Renal pelvis (tissue), 12 donors: ENCODE measurements at places on chromosomes 4 and X. TPM values are rescaled to one million over a fixed set of nuclear protein-coding genes. Genes with fewer than 3 reads are reported as not detected.

MMRN1 gene
- 5.5 TPM for polyA plus RNA-seq

VEGFD gene
- 0.37 TPM for polyA plus RNA-seq

RBPJ gene
- 67.9 TPM for polyA plus RNA-seq

RWDD4 gene
- 36.9 TPM for polyA plus RNA-seq

USP17L24 gene
- polyA plus RNA-seq = not detected

SPRY1 gene
- polyA plus RNA-seq = 93.7 TPM

GABRQ gene
- polyA plus RNA-seq = 0.90 TPM

SHROOM3 gene
- polyA plus RNA-seq = 36.8 TPM

DSPP gene
- 0.13 TPM for polyA plus RNA-seq

F8A2 gene
- not detected for polyA plus RNA-seq

PITX2 gene
- 2.9 TPM for polyA plus RNA-seq

TEX13A gene
- not detected for polyA plus RNA-seq

SSX2B gene
- 0.34 TPM for polyA plus RNA-seq

ETFDH gene
- polyA plus RNA-seq = 34.0 TPM

NEUROG2 gene
- not detected for polyA plus RNA-seq

VAMP7 gene
- polyA plus RNA-seq = 42.2 TPM

APELA gene
- polyA plus RNA-seq = 6.8 TPM

SOX3 gene
- not detected for polyA plus RNA-seq

TRPC5OS gene
- 0.16 TPM for polyA plus RNA-seq

NOCT gene
- polyA plus RNA-seq = 7.0 TPM

CT45A5 gene
- polyA plus RNA-seq = not detected

PPP4R3C gene
- not detected for polyA plus RNA-seq

C4orf36 gene
- 1.5 TPM for polyA plus RNA-seq

PNMA5 gene
- 0.51 TPM for polyA plus RNA-seq

AMTN gene
- polyA plus RNA-seq = not detected

ARMCX4 gene
- 19.0 TPM for polyA plus RNA-seq

GJB1 gene
- polyA plus RNA-seq = 58.1 TPM

REELD1 gene
- polyA plus RNA-seq = 0.50 TPM

CENPE gene
- polyA plus RNA-seq = 11.6 TPM

TMEM150C gene
- 21.9 TPM for polyA plus RNA-seq

PLS3 gene
- polyA plus RNA-seq = 245 TPM

ADH6 gene
- 31.8 TPM for polyA plus RNA-seq

CLCN3 gene
- polyA plus RNA-seq = 56.8 TPM

PRDX4 gene
- 110 TPM for polyA plus RNA-seq

FGFRL1 gene
- 43.8 TPM for polyA plus RNA-seq

FMR1NB gene
- not detected for polyA plus RNA-seq

CFAP299 gene
- polyA plus RNA-seq = 0.84 TPM

FATE1 gene
- 0.16 TPM for polyA plus RNA-seq

IL15 gene
- 1.5 TPM for polyA plus RNA-seq

IL21 gene
- polyA plus RNA-seq = not detected
